Heart left ventricle (tissue), 16 donors: ENCODE measurements at places on chromosomes 5 and 9. TPM values are rescaled to one million over a fixed set of nuclear protein-coding genes. Genes with fewer than 3 reads are reported as not detected.

PHF24 gene
- 0.78 TPM for total RNA-seq

ADAMTS2 gene
- total RNA-seq, result 1.1 TPM

FUT7 gene
- not detected for total RNA-seq

CTSL gene
- total RNA-seq, result 106 TPM

IFNA21 gene
- total RNA-seq, result not detected

GLIPR2 gene
- 14.0 TPM for total RNA-seq

PCDHGA4 gene
- 12.3 TPM for total RNA-seq

TGFBI gene
- total RNA-seq, result 33.0 TPM

FREM1 gene
- total RNA-seq, result 6.5 TPM

SPATA31E1 gene
- not detected for total RNA-seq

C1QTNF2 gene
- total RNA-seq, result 0.78 TPM

C9 gene
- not detected for total RNA-seq

CCL28 gene
- total RNA-seq, result 1.6 TPM

IL5 gene
- total RNA-seq, result not detected

RMRP gene
- total RNA-seq, result 18,741 TPM

SAXO1 gene
- total RNA-seq, result not detected

SLCO4C1 gene
- 0.16 TPM for total RNA-seq

DPYSL3 gene
- total RNA-seq, result 15.4 TPM

LNPEP gene
- total RNA-seq, result 76.2 TPM

ACOT12 gene
- total RNA-seq, result not detected

TRIM36 gene
- total RNA-seq, result 0.14 TPM

RLN1 gene
- total RNA-seq, result not detected

SPATA31D1 gene
- not detected for total RNA-seq

IL3 gene
- total RNA-seq, result not detected

SH3TC2 gene
- total RNA-seq, result 12.7 TPM

GPR21 gene
- not detected for total RNA-seq

PIP5KL1 gene
- total RNA-seq, result 0.60 TPM

ARL15 gene
- total RNA-seq, result 34.6 TPM

PCDHB5 gene
- 3.4 TPM for total RNA-seq

CCDC152 gene
- total RNA-seq, result 2.9 TPM

ANGPTL2 gene
- 25.6 TPM for total RNA-seq

PCDHGA8 gene
- total RNA-seq, result 8.7 TPM

STOML2 gene
- 136 TPM for total RNA-seq

TMEM141 gene
- total RNA-seq, result 51.9 TPM

TMEM215 gene
- total RNA-seq, result not detected

TAF11L12 gene
- not detected for total RNA-seq

GGTA1 gene
- total RNA-seq, result 22.5 TPM

F12 gene
- 0.56 TPM for total RNA-seq
